ENCODE measurements at places on chromosomes 4 and X.

DNA sequence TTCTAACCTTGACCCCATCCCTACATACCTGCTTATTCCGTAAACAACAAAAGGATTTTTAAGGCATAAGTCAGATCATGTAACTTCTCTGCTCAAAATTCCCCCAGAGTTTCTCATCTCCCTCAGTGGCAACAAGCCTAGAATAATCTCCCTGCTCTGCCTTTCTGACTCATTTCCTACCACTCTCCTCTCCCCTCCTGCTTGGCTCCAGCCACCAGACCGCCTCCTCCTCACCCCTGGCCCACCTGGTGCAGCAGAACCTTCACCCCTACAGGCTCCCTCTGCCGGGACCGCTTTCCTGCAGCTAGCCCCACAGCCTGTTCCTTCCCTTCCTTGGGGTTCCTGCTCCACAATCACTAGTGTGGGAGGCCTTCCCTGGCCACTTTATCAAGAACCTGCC, 32.1 kb downstream of the TSPAN5 start:
- DNase-seq = peak; percentile 96

- no peak for DNase-seq
Observed at GRCh38 chrX:131359611-131360010, 70.5 kb upstream of the IGSF1 start.

- no peak for DNase-seq
Observed at GRCh38 chrX:45143455-45143854, 57.2 kb downstream of the DIPK2B start.

DNA sequence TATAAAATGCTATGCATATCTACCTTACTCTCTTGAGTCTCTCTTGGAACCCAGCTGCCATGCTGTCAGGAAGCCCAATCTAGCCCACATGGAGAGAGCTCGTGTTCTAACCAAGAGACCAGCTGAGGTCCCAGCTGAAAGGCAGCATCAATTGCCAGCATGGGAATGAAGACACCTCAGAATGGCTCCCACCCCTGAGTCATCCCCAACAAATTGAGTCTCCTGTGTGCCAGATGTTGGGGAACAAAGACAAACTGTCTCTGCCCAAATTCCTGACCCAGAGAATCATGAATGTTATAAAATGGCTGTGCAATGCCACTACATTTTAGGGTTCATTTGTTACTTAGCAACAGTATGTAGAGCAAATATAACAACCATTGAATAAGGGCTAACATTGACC, 105.2 kb upstream of the STX18 start:
- no peak for DNase-seq

- DNase-seq = peak; percentile 14
Observed at GRCh38 chr4:11106190-11106589, 322.5 kb downstream of the HS3ST1 start.

- DNase-seq = no peak
Observed at GRCh38 chr4:45438047-45438446, 685.8 kb downstream of the GABRG1 start.

DNA sequence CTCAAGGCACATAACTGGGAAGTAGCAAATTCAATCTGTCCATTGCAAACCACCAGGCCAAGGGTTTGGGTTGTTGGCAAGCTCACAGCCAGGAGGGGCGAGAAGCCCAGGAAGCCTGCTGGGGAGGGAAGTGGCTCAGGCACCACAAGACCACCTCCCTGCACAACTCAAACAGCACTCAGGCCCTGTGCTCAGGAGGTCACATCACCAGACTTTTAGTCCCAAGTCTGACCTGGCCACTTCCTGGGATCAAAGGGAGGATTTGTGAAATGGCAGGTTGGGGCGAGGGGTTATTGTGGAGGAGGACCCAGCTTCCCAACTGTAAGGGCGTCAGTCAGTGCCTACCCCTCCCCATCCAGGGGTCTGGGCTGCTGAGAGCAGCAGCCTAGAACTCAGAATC, 2.3 kb downstream of the ATP5ME start:
- DNase-seq = no peak
